ENCODE measurements at places on chromosomes 12 and 14.

GRCh38 chr12:86741531-86741930 is 485.3 kb upstream of the MGAT4C start:
- DNase-seq, result no peak

DNA sequence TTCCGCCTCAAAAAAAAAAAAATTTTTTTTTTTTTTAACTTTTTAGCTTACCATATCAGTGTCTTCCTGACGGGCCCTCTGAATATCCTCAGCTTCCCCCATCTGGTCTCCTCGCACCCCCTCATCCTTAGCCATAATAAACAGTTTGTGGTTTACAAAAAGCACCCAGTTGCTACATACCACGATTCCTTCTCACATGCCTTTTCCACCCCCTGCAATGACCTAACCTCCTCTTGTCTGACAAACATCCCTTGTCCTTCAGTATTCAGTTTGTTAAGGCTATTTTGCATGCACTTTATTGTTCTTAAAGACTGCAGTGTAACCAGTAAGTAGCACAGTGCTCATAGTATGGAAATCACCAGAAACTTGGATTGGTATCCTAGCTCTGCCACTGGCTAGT is 88.5 kb downstream of the PPM1H start:
- no peak for DNase-seq

DNA sequence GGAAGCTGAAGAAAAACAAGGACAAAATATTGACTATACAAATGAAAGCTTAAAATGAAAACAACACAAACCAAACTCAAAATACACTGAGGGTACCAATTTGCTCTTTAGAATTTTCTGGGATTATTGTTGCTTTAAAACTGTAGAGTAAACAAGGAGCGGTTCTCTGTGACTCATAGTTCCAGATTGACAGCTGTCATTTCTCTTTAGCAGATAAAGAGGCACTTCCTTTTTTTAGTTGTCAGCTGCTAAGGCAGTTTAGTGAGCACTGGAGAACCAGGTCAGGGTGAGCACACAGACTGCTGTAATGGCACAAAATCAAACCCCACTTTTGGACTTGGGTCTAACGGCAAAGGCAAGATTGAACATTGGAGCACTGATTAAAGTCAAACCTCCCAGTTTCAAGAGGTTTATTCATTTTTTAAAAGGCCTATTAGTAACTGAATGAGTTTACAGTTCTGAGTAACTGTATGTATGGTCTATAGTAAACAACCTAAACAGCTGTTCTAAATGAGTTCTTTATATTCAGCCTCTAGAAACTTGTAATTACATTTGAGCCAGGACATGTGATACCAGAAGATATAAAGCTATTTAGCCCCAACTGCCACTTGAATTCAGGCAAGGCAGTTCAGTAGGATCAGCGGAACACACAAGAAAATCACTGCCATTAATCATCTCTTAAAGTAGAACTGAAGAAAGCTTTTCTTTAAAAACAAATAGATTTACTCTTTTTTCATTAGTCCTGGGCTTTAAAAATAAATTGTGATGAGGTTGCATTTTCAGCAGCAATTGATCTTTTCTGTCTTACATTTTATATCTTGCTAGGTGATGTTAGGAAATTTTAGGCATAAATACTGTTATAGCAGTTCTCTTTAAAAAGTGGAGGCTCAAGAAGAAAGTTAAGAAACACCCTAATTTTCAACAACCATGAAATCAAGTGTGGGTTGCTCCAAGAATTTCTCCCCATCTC is 71.7 kb upstream of the PRICKLE1 start:
- DNase-seq, result no peak

- DNase-seq, result no peak
Measured at GRCh38 chr12:70351076-70351475, 15.0 kb upstream of the KCNMB4 start.

DNA sequence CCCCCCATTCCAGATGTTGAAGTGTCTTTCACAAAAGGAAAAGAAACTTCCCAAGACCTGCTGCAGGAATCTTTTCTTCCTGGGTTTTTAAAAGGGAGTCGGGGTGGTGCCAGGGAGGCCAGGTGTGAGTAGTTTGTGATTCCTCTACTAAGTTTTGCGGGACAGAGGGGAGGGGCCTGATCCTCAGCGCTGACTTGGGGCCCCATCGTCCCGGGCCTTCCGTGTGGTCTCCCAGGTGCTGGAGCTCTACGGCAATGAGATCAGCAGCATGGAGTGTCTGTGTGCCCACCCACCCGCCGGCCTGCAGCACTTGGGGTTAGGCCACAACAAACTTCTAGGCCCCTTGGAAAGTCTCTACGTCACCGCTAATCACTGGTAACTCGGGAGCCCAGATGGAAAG is 4.5 kb downstream of the LRRC43 start:
- DNase-seq, result no peak

GRCh38 chr14:72559669-72560255 is 334.1 kb downstream of the DPF3 start:
- no peak for DNase-seq

GRCh38 chr12:31477687-31478086 is 113.2 kb downstream of the DENND5B start:
- no peak for DNase-seq

DNA sequence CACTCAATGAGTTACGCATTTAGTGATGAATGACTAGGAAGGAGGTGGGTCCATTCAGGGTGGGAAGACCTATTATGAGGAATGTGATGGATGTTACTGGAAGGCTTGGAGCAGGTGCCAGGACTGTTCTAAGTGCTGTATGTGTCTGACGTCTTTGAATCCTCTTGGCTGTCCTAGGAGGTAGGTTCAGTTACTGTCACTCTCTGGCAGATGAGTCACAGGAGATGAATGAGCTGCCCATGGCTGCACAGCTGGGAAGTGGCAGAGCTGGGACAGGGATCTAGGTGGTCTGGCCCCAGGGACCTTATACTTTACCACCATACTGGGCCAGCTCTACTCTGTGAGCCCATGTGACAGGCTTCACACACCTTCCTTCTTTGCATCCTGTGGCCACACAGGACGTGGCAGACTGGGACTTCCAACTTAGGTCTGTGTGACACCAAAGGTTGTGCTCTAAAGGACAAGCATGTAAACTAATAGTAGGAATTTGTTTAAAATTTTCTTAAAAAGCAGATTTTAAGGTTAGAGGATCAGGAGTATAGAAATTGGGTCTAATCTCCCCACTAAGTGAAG is 24.0 kb downstream of the TCTN1 start:
- DNase-seq, result no peak

DNA sequence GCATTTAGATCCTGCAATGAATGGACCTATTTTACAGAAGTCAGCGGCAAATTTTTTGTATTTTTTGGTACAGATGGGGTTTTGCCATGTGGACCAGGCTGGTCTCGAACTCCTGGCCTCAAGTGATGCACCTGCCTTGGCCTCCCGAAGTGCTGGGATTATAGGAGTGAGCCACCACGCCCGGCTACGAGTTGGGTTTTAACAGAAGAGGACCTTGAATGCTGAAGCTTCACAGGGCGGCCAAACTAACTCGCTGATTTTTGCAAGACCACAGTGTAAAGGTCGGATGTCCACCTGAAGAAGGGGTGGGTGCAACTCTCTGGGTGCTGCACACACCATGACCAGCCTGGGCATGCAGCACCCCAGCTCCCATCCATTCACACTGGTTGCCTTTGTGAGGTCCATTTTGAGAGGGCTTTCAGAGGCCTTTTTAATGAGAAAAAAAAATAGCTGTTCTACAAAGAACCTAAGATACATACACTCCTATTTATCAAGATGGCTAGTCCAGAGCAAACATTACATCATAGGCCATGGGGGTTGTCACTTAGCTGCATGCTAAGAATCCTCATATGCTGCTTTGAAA is 21.6 kb upstream of the CDK2AP1 start:
- DNase-seq, result no peak

GRCh38 chr12:122834921-122835749 is at the start of gene HIP1R:
HIP1R (plus strand) TSS chr12:122835457; CDS start chr12:122835551, 94 bp downstream.
- no peak for DNase-seq

DNA sequence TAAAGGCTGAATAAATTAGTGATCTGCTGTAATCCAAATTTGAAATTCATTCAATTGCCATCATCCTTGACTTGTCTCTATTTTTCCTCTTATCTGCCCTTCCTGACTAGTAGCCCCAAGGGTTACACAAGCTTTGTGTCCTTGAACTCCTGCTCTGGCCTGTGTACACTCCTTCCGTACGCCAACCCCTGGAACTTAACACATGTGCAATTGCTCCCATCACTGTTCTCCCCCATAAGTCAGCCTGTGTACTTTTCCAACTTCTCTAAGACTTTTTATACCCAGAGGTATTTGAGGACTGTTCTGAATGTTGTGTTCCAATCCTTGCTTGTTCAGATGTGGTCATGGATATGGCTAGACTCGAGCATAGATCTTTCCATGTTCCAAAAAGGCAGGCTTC is 171.1 kb upstream of the G2E3 start:
- no peak for DNase-seq

GRCh38 chr14:68941820-68942219 is 37.3 kb downstream of the ACTN1 start:
- no peak for DNase-seq

GRCh38 chr12:23253191-23253590 is 628.2 kb downstream of the ETNK1 start:
- no peak for DNase-seq

DNA sequence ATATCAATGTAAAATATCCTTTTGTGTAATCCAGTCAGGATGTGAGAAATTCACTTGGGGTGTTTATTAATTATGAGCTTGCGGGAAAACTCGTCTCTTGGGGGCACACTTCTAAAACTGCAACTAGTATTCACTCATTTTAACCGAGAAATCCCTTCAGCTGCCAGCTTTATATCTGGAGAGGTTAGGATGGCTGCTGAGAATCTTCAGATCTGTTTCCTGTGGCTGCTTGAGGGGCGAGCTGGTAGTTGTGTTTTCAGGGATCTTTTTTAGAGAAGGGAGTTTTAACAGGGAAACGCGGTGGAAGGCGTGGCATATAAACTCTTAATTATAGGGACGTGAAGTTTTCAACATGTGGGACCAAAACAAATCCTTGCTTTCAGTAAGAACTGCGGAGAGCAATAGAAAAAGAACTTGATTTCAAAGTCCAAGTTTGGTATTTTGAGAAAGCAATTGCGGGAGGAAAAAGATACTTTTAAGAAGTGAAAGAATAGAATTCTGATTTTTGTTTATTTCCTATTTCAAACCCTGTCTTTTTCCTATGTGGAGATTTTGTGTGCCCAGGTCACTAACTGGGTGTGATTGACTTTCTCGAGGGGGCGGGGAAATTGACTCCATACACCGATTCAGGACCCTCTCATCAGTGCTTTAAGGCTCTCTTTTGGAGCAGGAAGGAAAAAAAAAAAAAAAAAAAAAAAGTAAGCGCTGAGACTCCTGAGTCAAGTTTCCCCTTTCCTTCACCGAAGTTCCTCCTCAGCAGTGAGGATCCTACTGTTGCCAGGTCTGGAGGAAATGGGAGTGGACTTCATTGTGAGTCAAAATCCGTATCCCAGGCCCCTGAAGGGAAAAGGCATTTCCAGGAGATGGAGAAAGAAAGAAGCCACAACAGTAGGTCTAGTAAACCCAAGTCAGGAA is 1.1 kb downstream of the PPFIBP1 start:
- no peak for DNase-seq

DNA sequence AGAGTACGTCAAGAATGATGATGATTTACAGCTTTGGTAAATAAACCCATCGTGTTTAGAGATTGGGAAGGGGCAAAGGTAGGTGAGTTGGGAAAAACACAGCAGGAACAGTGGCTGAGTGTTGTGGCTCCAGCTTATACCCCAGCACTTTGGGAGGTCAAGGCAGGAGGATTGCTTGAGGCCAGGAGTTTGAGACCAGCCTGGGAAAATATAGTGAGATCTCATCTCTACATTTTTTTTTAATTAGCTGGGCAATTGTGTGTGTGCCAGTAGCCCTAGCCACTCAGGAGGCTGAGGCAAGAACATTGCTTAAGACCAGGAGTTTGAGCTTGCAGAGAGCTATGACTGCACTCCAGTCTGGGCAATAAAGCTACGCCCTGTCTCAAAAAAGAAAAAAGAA is 77.1 kb downstream of the RASSF9 start:
- DNase-seq, result no peak

DNA sequence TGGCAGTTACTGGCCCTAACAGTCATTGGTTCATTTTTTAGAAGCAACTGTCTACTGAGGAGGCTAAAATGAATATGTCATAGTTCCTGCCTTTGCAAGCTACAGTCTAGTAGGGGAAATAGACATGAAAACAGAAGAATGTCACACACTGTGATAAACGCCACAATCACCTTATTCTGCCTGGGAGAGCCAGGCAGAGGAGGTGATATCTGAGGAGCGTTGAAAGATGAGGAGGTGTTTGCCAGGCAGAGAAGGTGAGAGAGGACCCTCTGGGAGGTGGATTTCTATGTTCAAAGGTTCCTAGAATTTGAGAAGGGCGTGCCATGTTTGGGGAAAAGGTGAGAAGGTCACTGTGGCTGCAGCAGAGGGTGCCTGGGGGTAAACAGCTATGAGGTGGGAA is 185.7 kb downstream of the PAX9 start:
- no peak for DNase-seq

DNA sequence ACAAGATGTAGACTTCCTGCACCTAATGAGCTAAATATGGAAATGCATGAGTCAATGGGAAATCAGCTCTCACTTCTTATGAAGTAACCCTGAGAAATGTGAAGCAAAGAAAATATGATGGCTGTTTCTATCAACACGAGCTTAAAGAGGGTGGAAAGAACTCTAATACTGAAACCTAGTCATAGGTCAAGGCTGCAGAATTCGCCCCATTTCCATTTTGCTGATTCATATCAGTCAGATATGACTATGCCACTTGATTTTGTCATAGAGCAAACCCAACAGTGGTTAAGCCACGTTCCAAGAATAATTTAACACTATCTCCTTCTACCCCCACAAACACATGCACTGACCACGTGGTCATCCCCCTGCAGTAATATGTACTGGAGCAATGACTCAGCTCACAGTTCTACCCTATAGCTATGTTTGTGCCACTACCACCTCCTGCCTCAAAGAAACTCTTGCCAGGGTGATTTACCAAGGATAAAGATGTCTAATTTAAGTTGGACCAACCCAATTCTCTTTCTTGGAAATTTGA is 157.5 kb downstream of the TMTC3 start:
- DNase-seq, result no peak

- no peak for DNase-seq
Measured at GRCh38 chr14:103386713-103387329, 1.6 kb downstream of the MARK3 start.

DNA sequence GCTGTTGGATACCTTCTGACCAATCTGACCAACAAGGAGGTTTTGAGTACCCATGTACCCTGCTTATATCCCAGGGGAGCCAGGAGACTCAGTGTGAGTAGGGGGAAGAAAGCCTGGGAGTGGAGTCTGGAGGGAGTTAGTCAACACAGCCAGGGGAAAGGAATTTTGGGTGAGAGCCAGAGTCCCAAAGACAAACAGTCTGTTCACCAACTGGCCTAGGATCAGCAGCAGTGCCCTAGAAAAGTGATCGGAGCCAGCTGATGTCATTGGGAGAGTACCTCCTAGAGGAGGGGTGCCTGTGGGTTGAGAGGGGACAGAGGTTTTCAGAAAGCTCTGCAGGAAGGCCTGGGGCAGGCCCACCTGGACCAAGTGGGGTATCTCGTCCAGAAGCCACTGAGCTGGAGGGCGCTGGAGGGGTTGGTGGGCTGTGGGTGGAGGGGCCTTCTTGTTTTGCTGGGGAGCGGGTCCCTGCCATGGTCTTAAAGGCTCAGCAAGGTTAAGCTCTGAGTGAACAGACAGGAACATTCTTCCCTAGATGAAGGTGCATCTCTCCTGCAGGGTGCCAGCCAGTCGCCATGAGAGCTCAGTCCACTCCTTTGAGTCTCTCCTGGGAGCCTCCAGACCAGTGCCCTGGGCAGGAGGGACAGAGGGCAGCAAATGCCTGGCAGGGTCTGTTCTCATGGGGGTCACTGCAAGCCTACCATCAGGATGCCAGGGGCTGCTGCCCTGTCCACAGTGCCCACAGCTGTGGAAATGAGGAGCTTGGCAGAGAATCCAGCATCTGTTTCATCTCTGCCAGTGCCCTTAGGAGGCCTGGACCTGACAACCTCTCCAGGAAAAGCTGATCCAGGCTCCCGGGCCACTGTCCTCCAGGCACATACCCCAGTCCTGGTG is 63.6 kb downstream of the CHGA start:
- DNase-seq, result peak; percentile 69

Measured in DMS 273 treated with DMSO at 0.1 percent for 48 hours (cell line).